ENCODE measurements at places on chromosomes 16 and 17.

DNA sequence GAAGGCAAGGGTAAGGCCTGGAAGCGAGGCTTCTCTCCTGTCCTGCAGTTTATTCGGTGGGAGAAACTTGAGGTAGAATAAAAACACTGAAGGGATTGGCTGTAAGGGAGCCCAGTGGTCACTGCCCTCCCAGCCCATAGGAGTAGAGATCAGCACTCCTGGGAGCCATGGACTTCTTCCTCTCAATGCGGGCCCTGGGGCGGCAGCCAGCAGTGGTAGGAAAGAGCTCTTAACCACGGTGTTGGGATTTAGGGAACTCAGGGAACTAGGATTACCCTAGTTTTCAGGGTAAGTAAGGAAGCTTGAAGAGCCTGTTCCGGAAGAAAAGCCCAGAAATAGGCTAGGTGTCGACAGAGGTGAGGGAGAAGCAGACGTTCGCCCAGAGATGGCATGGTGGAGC is 23.8 kb upstream of the NAGLU start:
- no peak for DNase-seq

DNA sequence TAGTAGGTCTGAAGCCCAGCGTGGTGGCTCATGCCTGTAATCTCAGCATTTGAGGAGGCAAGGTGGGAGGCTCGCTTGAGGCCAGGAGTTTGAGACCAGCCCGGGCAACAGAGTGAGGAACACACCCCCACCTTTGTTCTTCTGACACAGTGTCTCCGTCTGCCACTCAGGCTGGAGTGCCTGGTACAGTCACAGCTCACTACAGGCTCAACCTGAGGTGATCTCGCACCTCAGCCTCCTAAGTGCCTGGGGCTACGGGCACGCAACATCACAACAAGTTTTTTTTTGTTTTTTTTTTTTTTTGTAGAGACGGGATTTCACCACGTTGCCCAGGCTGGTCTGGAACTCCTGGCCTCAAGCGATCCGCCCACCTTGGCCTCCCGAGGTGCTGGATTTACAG is 6.7 kb upstream of the TLCD3A start:
- no peak for DNase-seq

DNA sequence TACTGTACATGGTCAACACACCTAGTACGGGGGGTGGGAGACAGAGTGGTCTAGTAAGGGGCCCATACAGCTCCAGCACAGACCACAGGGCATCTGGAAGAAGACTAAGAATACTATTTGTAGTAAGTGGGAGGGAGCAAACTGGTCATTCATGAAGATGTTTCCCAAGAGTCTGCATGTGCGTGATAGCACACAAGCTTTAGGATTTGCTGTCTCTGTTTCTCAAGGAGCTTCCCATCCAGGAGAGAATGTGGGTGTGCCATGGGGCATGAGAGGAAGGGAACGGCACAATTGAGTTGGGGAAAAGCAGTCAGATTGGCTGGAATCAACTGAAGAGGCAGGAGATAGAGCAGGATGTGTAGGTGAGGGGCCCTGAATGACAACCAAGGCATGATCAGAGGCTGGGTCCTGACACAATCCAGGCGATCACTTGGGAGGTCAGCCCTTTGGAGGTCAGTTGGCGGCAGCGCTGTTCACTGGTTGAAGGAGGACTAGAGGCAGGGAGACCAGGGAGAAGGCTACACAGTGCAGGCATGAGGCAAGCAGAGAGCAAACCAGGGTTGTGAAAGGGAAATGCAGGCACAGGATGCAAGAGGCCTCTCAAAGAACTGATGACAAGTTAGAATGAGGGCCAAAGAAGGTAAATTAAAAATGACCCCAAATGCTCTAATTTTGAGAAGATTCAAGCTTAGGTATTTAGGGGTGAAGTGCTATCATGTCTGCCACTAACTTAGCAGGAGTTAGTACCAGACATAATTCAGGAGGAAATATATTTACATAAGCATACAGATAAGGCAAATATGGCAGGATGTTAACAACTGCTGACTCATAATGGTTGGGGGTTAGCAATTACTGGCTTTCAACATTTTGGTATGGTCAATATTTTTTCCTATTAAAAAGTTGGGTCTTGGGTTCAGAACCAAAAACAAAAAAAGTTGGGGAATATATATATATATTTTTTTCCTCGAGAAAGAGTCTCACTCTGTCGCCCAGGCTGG is 10.3 kb downstream of the UBE2O start:
- DNase-seq: no peak

GRCh38 chr17:39225959-39226683 is 376 bp upstream of the STAC2 start:
- DNase-seq: peak; percentile 50

DNA sequence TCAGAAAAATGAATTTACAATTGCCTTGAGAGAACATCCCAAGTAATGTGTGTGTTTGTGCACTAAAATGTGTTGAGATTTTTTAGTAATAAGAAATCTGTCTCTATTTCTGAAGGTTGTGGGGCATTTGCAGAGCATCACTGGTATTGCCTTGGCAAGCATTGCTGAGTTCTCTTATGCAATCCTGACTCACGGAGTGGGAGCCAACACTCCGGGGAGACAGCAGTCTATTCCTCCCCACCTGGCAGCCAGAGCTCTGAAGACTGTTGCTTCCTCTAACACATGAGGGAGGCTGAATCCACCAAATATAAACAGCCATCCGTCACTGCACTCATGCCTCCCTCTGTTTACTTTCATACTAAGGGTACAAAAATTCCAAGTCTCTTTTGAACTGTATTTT is 10.6 kb downstream of the CNTD1 start:
- peak; percentile 82 for DNase-seq

- peak; percentile 36 for DNase-seq
Observed at GRCh38 chr17:77318491-77319210, 177.9 kb downstream of the SEC14L1 start.

DNA sequence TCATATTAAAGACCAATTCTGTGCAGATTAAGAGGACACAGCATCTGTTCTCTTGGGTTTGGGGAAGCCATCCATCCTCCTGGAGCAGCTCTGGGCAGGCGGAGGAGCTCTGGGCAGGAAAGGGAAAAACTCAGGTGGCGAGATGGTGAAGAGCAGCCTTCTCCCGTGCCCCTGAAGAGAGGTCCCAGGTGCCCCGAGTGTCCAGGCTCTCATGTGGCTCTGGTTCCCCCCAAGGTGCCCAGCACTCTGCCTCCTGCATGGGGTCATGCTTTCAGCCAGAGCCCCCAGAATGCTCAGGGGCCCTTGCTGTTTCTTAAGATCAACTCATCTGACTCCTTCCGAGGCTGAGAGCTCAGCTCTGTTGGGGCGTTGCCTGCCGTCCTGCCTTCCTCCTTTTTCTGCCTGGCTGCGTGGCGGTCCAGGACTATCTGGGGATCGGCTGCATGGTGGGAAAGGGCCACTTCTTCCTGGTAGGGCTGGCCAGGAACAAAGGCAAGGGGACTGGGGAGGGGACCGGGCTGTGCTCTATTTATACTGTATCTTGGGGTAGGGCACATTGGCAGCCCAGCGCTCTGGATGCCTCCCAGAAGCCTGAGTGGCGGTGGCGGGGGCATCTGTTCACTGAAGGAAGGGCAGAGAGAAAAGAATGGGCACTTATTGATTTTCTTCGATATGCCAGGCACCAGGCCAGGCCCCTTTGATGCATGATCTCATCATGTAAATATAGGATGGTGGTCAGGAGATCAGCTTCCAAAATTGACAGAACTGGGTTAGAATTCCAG is 103.2 kb upstream of the SDK2 start:
- no peak for DNase-seq

GRCh38 chr16:48592839-48593429 is 17.0 kb downstream of the N4BP1 start:
- DNase-seq: no peak

DNA sequence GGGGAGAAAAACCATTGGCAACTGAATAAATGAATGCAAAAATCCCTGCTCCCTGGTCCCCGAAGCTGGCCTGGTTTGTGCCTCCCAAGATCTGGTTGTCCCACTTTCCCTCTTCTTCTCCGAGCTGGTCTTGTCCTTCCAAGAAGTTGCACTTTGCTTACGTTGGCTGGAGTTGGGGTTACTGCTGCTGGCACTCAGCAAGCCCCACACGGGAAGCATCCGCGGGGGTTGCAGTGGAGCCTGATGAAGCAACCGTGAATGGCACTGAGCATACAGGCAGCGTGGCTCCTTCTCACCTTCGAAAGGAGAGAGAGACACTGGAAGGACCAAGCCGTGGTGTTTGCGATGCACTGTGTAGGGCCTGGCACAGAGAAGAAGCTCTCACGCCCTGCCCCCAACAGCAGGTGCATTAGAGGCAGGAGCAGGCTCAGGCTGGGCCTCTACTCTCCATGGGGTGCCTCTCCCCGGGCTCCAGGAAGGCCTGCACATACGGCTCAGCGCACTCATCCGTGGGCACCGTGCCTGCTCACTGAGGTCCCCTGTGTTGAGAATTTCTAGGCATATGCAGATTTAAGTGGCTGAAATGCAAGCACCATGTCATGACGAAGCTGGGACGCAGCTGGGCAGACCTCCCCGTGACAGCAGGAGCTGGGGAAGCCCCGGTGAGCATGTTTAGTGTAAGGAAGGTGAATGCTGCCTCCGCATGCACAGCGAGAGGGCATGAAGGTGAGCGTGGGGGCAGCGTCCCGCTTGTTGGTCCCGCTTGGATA is 12.1 kb downstream of the CA5A start:
- DNase-seq: no peak

- peak; percentile 11 for DNase-seq
Observed at GRCh38 chr16:15807603-15808009, 49.2 kb downstream of the MYH11 start.

DNA sequence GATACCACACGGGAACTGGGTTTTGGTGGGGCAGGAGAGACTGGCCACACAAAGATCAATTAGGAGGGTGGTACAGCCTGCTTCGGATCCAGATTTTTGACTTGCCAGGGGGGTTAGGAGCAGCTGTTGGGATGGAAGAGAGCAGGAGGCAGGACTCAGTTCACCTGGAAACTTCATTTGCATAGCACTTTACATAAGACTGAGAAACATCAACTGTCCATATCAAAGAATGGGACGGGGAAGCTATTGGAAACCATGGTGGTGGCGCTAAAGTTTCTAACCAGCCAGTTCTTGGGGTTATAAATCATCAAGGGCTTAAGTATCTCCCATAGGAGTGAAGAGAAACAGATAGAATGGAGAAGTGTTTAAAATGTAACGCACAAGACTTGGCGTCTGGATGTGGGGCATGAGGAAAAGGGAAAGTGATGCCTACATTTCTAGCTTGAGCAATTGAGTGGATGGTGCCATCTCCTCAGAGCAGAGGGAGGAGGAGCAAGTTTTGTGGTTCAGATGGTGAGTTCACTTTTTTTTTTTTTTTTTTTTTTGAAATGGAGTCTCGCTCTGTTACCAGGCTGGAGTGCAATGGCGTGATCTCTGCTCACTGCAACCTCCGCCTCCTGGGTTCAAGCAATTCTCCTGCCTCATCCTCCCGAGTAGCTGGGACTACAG is 6.4 kb upstream of the SRCAP start:
- no peak for DNase-seq
